ENCODE measurements at places on chromosomes 5 and 9.

DNA sequence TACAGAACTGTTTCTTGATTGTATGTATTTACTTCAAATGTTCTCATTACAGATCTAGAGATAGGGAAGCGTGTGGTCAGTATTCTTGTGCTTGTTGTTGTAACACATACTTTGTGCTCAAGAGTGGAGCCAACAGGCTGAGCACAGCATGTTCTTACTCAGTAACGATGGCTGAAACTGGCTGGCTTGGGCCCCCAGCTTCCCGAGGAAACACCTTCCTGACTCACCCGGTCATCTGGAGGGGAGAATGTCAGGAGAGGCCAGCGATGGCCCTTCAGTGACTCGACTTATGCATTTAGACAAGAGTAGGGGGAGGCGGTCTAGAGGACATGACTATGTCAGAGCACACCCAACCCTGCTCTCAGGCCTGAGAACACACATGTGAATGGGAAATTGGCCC, 25.6 kb downstream of the ZNF474 start:
- DNase-seq = no peak

DNA sequence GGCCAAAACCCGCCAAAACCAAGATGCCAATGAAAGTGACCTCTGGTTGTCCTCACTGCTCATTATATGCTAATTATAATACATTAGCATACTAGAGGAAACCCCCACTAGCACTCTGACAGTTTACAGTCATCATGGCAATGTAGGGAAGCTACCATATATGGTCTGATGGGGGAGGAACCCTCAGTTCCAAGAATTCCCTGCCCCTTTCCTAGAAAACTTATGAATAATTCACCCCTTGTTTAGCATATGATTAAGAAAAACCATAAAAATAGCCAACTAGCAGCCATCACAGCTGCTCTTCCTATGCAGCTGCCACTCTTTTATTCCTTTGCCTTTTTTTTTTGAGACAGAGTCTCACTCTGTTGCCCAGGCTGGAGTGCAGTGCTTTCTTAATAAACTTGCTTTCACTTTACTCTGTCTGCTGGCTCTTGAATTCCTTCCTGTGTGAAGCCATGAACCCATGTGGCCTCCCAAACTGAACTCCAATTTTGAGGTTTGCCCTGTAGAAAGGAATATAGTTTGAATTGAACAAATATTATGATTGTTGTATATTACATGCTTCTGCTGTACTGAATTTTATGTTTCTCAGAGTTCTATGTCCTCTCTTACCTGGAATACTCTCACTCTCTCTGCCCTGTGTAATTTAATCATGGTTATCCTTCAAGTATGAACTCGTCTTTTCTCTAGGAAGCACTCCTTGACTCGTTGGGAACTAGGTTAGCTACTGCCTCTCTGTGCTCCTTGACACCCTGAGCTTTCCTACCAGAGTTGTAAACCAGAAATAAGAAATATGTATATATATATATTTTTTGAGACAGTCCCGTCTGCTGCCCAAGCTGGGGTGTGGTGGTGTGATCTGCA, 59.8 kb downstream of the KIAA1958 start:
- no peak for DNase-seq

DNA sequence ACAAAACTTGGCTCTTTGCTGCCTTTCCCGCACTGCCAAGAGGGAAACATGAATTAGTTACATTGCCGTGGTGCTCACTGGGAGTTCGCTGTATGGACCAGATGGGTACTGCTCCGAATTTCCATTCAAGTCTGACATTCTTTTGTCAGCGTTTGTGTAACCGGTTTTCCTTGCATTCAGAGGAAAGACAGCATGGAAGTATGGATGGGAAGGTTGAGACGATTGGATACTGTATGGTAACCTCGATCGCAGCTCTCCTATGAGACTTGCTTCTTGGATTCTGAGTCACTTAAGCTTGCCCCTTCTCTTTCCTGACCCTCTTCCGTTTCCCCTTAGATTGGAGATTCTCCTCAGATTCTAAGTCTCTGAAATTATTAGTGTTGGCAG, 625 bp upstream of the UBLCP1 start:
- DNase-seq = no peak

DNA sequence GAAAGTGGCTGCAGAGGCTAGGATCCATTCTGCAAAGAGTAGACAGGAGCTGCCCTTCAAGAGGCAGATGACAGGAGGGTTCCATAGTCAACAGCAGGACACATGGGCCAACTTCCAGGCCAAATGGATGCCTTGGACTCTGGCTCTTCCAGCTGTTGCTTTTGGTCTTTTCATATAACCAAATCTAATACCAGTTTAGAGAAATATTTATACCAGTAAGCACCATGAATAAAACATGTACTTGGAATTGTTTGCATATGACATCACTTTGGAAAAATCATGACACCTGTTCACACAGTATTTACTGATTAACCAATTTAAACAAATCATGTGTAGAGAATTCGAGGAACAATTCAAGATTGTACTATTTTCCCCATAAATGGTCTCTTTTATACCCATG, 481.3 kb downstream of the DMRT2 start:
- no peak for DNase-seq

DNA sequence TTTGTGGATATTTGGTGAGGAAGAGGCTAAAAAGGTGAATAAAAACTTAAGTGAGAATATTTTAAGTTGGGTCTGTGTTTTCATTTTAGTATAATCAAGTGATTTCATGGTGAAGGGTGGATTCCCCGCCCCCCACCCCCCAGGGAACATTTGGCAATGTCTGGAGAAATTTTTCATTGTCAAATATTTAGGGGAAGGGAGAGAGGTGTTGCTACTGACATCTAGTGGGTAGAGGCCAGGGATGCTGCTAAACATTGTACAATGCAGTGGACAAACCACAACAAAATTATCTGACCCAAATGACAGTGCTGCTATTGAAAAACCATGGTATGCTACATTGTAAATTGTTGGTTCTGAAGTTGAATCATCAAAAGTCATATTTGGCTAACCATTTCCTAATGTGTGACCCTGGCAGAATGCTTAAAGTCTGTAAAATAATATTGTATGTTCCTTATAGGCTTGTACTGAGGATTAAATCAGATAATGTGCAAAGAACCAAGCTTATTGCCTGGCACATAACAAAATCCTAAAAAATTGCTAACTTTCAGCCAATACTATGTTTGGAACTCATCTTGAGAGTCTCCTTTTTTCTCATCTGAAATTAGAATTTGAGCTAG, 5.6 kb downstream of the C5orf24 start:
- DNase-seq = no peak

DNA sequence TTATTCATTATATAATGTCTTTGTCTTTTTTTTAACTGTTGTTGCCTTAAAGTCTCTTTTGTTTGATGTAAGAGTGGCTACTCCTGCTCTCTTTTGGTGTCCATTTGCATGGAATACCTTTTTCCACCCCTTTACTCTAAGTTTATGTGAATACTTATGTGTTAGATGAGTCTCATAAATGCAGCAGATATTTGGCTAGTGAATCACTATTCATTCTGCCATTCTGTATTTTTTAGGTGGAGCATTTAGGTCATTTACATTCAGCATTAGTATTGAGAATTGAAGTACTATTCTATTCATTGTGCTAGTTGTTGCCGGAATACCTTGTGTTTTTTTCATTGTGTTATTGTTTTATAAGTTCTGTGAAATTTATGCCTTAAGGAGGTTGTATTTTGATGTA, 317.1 kb downstream of the ANXA1 start:
- DNase-seq = no peak

DNA sequence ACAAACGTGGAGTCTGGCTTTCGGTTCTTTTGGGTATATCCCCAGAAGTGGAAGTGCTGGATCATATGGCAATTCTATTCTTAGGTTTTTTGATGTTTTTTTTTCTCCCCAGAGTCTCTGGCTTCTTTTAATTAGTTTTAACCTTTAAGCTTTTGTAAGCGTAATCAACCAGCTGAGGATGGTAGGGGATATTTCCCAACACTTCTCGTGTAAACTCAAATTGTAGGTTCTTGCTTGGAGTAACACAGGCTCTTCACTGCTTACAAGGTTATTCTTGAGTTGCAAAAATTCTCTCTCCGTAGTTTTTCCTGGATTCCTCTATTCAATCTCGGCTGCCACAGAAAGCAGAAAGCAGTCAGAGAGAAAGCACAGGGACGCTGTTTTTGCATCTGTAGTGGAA, 11.9 kb downstream of the LAMC3 start:
- no peak for DNase-seq

DNA sequence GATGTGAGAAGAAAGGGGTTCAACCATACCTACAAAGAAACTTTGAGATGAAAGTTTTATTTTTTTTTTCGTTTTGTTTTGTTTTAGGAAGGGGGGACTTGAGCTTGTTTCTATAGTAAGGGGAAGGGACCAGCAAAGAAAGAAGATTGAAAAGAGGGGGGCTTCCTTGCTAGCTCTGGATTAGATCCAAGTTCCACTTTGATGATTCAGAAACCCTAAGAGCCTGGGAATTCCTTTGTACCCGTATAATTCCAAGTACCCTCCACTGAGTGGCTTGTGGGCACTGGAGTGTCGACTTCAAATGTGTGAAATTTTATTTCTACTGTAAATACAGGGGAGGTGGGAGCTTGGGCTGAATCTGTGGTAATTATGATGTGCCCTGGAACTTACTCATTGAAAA, 10.9 kb downstream of the MAMDC2 start:
- no peak for DNase-seq

- no peak for DNase-seq
Measured at GRCh38 chr9:82419696-82420486, 431.3 kb downstream of the SPATA31D1 start.

Measured in T-helper 22 cell (primary cell).